Astrocyte (in vitro differentiated cells and primary cell): ENCODE measurements at places on chromosomes 16 and 17. TPM values are rescaled to one million over a fixed set of nuclear protein-coding genes. Genes with fewer than 3 reads are reported as not detected.
A peak's percentile ranks its signal among the peaks of the same experiment; 100 is the strongest.

CD19 gene
- total RNA-seq, result not detected in 2 replicates

DNA sequence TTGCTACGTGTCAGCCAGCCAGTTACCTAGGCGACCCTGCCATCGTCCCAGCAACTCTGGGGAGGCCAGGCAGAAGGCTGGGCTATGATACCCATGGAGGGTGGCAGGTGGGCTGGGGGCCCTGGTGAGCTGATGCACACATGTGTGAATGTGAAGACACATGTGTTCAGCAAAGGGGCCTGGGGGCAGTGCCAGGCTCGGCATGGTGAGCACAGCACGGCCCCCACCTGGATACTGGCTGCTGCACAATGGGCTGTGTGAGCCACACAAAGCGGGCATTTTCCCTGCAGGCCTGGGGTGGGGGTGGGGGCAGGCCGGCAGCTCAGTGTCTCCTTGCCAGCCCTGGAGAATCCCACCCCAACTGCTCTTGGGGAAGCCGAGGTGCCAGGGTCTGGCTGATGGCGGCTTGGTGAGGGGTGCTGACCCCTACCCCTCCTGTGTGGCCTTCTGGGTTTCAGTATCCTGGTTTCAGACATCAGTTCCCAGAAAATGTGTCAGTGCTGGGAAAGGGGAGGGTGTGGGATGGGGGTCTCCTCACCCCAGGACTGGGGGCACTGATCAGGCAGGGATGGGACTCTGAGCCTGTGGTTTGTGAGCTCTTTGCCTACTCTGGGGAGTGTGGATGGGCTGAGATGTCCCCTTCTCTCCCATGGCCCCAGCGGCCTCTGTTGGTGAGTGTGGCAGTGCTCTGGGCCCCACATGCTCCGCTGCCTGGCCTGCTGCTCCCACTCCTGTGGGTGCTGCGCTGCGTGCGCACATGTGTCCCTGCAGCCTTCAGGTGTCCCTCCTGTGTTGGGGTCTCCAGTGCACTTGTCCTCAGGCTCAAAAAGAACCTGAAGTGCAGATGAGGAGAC is 5.1 kb downstream of the LLGL1 start:
- H3K36me3 ChIP-seq, result no peaks in the 10 kb centered on the region
- H3K4me3 ChIP-seq, result no peak overlapping the region
- H3K4me1 ChIP-seq, result peaks cover 16% of the 10 kb centered on the region
- H3K27ac ChIP-seq, result no peak overlapping the region
- no peaks in the 10 kb centered on the region for H3K27me3 ChIP-seq

DNA sequence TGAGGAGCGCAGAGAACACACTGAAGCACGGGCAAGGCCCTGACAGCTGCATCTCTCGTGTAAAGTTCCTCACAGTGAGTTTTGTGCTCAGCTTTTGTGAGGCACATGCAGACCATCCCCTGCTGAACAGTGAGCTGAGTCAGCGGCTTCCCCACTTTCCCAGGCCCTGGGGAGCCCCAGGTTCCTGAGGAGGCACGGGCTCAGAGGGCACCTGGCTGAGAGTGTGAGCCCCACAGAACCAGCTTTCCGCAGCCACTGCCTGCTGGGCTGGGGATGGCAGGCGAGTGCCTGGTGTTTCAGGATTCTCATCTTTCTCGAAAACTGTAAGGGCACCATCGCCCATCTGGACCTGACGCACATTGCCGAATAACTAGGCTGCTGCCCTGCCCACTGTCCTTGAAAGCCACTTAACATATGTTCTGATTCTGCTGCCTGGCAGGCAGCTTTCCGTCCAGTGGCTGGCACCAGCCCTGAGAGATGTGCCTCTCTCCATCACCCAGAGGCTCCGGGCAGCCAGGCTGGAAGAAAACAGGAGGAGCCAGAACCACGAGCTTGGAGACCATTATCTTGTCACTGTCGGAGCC is 266.7 kb upstream of the FOXF1 start:
- H3K27ac ChIP-seq, result no peak overlapping the region
- peaks cover 27% of the 10 kb centered on the region for H3K27me3 ChIP-seq
- H3K4me3 ChIP-seq, result no peak overlapping the region
- no peaks in the 10 kb centered on the region for H3K4me1 ChIP-seq
- DNase-seq, result no peak
- H3K36me3 ChIP-seq, result no peaks in the 10 kb centered on the region

GRCh38 chr17:72011561-72011960 is 109.3 kb upstream of the SOX9 start:
- H3K36me3 ChIP-seq, result no peaks in the 10 kb centered on the region
- no peak for DNase-seq
- no peaks in the 10 kb centered on the region for H3K27me3 ChIP-seq
- H3K4me1 ChIP-seq, result no peaks in the 10 kb centered on the region

DNA sequence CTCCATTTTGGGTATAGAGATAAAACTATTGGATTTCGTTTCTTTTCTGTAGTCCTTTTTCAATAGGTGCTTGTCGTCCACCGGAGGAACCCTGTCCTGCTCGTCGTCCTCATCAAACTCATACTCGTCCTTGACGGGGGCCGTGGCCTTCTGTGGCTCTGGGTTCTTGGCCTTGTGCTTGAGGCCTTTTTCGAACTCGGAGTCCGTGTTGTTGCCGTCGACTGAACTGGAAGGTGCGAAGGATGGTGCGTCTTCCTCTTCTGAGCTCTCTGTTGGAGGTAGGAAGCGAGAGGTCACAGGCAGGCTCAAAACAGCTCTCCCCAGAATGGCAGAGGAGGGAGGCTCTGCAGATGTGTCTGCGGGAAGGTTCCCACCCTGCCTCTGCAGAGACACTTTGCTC is 67.9 kb downstream of the ZNF778 start:
- no peaks in the 10 kb centered on the region for H3K4me1 ChIP-seq
- no peak overlapping the region for H3K27ac ChIP-seq

NDRG4 gene
- 21.9 and 22.2 TPM in 2 replicates for total RNA-seq

DNA sequence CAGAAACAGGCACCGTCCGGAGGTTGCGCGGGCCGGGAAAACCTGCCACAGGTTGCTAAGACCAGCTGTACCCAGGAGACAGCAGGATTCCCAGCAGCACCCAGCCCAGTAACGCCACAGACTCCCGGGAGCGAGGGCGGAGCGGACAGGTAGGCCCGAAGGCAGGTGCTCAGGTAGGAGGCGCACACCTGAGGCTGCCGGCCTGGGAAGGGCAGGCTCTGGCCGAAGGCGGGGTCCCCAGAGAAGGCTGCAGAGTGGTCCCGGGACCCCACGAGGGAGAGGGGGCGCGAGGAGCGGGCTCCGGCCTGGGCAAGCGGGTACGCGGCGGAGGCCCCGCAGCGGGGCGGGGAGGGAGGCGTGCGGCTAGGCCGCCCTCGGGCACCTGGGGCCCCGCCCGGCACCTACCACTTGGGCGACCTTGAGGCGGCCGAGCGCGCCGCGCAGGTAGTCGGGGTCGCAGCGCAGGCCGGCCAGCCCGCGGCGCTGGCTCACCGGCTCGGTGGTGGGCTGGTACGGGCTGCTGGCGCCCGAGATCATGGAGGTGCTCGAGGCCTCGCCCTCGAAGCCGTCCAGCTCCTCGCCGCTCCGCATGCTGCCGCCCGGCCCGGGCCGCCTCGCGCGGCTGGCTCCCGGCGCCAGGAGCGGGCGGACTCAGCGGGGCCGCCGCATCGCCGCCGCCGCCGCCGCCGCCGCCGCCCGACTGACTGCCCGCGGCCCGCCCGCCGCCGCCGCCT is 441 bp downstream of the CMTM4 start:
- peak overlapping the region; percentile 67 for H3K4me3 ChIP-seq
- no peak for DNase-seq
- H3K27me3 ChIP-seq, result peaks cover 3% of the 10 kb centered on the region
- no peak overlapping the region for H3K27ac ChIP-seq
- no peaks in the 10 kb centered on the region for H3K36me3 ChIP-seq
- peaks cover 12% of the 10 kb centered on the region for H3K4me1 ChIP-seq

- H3K4me3 ChIP-seq, result peak overlapping the region; percentile 71
- H3K36me3 ChIP-seq, result peaks cover 5% of the 10 kb centered on the region
- H3K27ac ChIP-seq, result peak overlapping the region; percentile 84
- H3K27me3 ChIP-seq, result no peaks in the 10 kb centered on the region
Measured at GRCh38 chr17:7887038-7887481, 1.5 kb upstream of the CHD3 start.

NFE2L1 gene
- total RNA-seq, result 344 and 348 TPM in 2 replicates

DNA sequence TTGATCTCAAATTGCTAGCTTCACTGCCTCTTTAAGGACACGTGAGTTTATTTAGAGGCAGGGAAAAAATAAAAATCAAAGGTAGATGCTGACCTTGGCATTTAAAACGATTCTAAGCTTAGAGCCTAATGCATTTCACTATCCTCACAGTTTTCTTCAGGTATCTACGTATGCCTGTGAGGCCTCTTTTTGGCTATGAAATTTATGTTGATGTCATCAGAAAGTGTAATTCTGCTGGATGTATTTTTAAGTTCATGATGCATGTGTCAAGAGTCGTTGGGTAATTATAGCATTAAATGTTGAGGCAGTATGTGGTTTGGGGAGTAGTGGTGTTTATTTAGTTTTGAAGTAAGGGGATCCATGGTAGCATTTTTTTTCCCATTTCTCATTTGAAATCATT is 4.2 kb upstream of the KRTAP3-2 start:
- H3K4me1 ChIP-seq, result no peaks in the 10 kb centered on the region
- H3K27me3 ChIP-seq, result no peaks in the 10 kb centered on the region
- DNase-seq, result no peak

ITGB3 gene
- 44.0 and 59.2 TPM in 2 replicates for total RNA-seq

CHRNB1 gene
- total RNA-seq, result 9.7 and 11.7 TPM in 2 replicates

MMD gene
- total RNA-seq, result 8.6 and 10.6 TPM in 2 replicates

DNA sequence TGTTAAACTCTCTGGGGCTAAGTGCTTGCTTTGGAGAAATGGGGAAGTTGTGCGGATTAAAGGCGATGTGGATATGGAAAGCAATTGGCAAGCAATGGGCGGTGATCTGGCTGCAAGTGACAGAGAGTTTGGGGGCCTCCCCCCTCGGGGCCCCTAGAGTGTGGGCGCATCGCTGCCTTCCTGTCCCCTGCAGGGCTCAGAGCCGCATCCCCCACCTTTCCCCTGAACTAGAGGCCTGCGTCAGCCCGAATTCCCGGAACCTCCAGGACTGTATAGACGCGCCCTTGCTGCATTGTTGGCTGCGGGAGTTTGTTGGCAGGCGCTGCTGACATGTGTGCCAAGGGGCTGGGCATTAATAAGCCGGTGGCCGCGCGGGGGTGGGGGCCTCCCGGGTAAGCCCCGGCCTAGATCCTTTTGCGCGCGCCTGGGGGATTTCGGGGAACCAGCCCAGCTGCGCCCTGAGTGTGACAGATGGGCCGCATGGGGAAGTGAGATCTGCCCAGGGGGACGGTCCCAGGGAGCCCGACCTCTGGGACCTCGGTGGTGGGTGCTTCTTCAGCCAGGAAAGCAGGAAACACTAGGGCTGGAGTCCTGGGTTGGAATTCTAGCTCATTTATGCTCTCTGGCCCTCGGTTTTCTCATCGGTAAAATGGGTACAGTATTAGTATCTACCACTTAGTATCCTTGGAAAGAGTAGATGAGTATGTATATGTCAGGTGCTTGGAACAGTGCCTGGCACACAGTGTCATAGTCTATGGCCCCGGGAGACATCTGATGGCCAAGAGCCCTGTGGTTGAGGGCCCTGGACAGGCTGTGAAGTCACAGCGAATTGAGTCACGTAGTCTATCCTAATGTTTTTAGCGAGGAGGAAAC is 1.0 kb downstream of the EEF2K start:
- peaks cover 14% of the 10 kb centered on the region for H3K4me1 ChIP-seq
- DNase-seq, result peak; percentile 68
- no peaks in the 10 kb centered on the region for H3K36me3 ChIP-seq
- H3K4me3 ChIP-seq, result peak overlapping the region; percentile 86
- no peaks in the 10 kb centered on the region for H3K27me3 ChIP-seq
- peak overlapping the region; percentile 50 for H3K27ac ChIP-seq

DNA sequence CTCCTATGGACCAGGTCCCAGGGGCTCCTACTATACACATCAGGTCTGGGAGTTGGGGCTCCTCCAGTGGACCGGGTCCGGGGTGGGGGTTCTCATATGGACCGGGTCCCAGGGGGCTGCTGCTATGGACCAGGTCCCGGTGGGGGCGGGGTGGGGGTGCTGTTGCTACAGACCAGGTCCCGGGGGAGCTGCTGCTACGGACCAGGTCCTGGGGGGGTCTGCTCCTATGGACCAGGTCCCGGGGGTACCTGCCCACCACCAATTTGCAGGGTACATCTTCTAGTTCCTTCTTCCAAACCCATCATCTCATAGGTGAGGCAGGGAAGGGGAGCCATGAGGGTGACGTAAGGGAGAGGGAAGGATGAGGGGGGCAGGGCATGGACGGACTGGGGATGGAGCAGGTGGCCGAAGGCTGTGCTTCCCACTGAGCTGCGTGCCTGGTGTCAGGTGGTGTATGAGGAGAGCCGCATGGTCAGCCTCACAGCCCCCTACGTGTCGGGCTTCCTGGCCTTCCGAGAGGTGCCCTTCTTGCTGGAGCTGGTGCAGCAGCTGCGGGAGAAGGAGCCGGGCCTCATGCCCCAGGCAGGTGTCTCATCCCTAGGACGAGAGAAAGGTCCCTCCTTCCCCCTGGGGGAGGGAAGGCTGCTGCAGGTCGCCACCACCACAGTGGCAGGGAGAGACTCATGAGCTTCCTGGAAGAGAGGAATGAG is 6.6 kb downstream of the ENDOV start:
- no peak overlapping the region for H3K27ac ChIP-seq
- no peaks in the 10 kb centered on the region for H3K4me1 ChIP-seq
- no peak for DNase-seq
- H3K27me3 ChIP-seq, result no peaks in the 10 kb centered on the region
- H3K4me3 ChIP-seq, result no peak overlapping the region
- H3K36me3 ChIP-seq, result peaks cover 8% of the 10 kb centered on the region

DNA sequence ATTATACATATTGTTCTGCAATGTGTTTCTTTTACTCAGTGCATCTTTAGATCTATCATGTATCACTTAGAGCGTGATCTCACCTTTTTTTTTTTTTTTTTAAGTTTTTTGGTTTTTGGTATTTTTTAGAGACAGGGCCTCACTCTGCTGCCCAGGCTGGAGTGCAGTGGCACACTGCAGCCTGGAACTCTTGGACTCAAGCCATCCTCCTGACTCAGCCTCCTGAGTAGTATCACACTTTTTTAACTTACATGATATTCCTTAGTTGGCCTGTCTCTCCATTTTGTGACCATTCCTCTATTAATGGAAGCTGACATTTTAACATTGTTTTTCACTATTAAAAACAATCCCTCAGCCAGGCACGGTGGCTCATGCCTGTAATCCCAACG is 4.7 kb upstream of the MPO start:
- no peak overlapping the region for H3K4me3 ChIP-seq
- H3K27ac ChIP-seq, result no peak overlapping the region
- H3K4me1 ChIP-seq, result no peaks in the 10 kb centered on the region
- H3K27me3 ChIP-seq, result peaks cover 15% of the 10 kb centered on the region
- no peak for DNase-seq

TNFRSF17 gene
- total RNA-seq, result not detected in 2 replicates

GRAPL gene
- not detected in 2 replicates for total RNA-seq

- H3K27me3 ChIP-seq, result peaks cover 24% of the 10 kb centered on the region
- no peaks in the 10 kb centered on the region for H3K36me3 ChIP-seq
- no peak for DNase-seq
- H3K27ac ChIP-seq, result no peak overlapping the region
- H3K4me1 ChIP-seq, result no peaks in the 10 kb centered on the region
Measured at GRCh38 chr16:49469311-49469670, 95.7 kb downstream of the C16orf78 start.

KRT39 gene
- total RNA-seq, result not detected in 2 replicates

DNA sequence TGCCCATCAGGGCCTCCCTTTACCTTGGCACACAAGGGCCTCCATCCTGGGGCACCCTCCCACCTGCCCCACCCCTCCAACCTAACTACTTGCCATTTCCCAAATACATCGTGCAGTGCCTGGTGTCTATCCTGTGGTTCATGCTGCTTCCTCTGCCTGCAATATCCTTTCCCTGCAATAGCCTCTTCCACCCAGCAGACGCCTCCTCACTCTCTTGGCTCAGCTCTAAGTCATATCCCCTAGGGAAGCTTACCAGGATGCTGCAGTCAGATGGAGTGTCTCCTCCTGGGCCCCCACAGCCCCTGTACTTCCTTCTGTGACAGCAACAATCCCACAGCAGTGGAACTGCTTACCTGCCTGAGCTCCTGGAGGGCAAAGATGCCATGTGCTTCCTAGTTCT is 36.7 kb downstream of the CCDC182 start:
- H3K27ac ChIP-seq, result no peak overlapping the region
- no peak for DNase-seq
- H3K4me1 ChIP-seq, result no peaks in the 10 kb centered on the region
- H3K36me3 ChIP-seq, result no peaks in the 10 kb centered on the region
